ENCODE measurements at places on chromosomes 2 and 18. TPM values are rescaled to one million over a fixed set of nuclear protein-coding genes. Genes with fewer than 3 reads are reported as not detected.

- no peaks in the 10 kb centered on the region for H3K4me1 ChIP-seq
- H3K4me3 ChIP-seq, result no peak overlapping the region
- no peak overlapping the region for H3K27ac ChIP-seq
- H3K36me3 ChIP-seq, result no peaks in the 10 kb centered on the region
- no peak for DNase-seq
Observed at GRCh38 chr2:119180892-119181291, 22.3 kb upstream of the C1QL2 start.

DNA sequence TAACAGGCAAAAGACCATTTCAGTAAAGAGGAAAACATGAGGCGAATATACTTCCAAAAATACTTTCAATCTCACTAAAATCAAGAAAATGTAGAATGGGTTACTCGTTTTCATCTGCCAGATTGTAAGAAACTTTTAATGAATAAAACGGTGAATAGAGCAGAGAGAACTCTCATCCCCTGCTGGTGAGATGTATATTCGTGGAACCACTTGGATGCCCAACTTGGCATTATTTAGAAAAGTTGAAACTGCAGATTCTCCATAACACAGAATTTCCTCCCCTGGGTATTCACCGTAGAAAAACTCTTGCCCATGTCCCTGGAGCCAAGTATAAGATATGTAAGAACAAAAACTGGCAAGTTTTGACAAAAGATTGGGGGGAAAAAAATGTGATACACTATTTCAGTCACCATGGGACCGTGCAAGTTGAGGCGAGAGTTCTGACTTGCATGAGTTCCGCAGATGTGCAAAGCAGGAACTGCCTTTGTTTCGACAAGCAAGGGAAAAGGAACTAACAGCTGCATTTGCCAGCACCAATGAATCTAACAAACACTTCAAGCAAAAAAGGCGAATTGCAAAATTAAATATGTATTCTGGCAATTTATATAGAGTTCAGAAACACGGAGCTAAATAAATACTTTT, 14.8 kb downstream of the TIMM21 start:
- no peaks in the 10 kb centered on the region for H3K27me3 ChIP-seq
- peak; percentile 25 for DNase-seq
- no peak overlapping the region for H3K4me3 ChIP-seq

DNA sequence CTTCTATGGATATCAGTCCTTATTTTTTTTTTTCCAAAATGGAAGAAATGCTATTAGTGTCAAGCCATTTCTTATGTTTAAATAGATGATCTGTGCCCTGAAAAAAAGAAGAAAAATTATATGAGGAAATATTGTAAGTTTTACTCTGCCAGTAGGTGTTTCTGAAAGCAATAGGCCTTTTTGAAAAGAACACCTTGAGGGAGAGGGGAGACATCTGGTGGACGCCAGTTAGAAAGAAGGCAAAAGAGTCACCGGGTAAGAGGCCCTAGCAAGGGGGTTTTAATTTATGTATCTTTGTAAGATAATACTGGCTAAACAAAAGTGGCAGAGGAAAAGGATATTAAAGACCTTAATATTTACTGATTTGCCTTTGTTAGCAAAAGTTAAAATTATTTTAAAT, 56.1 kb downstream of the DYNAP start:
- H3K27ac ChIP-seq, result no peak overlapping the region
- DNase-seq, result no peak
- no peaks in the 10 kb centered on the region for H3K4me1 ChIP-seq
- no peaks in the 10 kb centered on the region for H3K27me3 ChIP-seq
- H3K36me3 ChIP-seq, result no peaks in the 10 kb centered on the region

DNA sequence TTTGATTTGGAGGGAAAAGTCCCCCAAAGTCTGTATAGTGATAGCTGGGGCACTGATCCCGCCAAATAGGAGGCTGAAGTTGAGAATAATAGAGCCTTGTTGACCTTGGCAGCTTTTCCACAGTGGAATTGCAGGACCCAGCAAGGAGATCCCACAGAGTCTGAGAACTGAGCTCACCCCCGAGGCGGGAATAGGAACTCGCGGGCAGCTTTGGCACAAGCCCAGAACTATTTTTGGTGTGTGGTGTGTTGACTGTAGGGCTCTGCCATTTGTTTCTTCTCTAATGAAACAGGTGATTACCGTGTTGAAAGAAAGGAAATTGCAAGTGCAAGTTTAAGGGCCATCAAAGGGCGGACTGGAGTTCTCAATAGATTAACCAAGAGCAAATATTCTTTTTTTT, 34.0 kb downstream of the SH3RF3 start:
- DNase-seq, result no peak
- peaks cover 5% of the 10 kb centered on the region for H3K4me1 ChIP-seq
- no peak overlapping the region for H3K27ac ChIP-seq
- H3K4me3 ChIP-seq, result no peak overlapping the region

DNA sequence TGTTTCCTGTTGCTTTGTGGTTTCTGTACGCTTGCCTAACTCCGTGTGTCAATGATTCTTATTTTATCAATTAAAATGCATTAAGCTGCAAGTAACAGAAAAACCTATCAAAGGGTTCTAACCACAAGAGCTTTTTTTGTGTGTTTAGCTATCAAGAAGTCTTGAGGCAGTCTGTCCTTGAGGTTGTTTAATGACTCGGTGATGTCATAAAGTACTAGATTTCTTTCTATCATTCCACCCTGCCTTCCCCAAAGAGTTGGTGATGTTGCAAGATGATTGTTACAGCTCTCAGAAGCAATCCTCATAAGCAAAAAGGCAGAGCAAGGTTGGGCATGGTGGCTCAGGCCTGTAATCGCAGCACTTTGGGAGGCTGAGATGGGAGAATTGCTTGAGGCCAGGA, 51.9 kb upstream of the SPTBN1 start:
- H3K27me3 ChIP-seq, result peaks cover 35% of the 10 kb centered on the region
- no peaks in the 10 kb centered on the region for H3K36me3 ChIP-seq
- no peak overlapping the region for H3K27ac ChIP-seq
- peaks cover 5% of the 10 kb centered on the region for H3K4me1 ChIP-seq
- H3K4me3 ChIP-seq, result no peak overlapping the region
- no peak for DNase-seq

DNA sequence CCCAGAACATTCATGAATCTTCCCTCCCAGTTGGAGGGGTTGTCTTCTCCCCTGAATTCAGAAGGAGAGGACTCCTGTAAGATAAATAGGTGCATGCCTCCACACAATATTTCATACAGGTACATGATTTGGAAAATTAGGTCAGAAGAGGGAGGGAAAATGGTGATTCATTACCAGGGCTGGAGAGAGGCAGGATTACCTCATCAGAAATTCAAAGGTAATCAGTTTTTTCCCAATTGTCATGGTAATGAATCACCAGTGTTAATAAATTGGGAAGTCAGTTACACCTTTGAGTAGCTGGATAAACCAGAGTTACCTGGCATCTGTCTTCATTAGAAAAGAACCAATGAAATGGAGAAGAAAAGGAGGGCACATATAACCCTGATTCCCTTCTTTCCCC, 128.5 kb downstream of the EN1 start:
- no peaks in the 10 kb centered on the region for H3K4me1 ChIP-seq
- H3K36me3 ChIP-seq, result no peaks in the 10 kb centered on the region
- H3K27ac ChIP-seq, result no peak overlapping the region
- H3K27me3 ChIP-seq, result no peaks in the 10 kb centered on the region

DNA sequence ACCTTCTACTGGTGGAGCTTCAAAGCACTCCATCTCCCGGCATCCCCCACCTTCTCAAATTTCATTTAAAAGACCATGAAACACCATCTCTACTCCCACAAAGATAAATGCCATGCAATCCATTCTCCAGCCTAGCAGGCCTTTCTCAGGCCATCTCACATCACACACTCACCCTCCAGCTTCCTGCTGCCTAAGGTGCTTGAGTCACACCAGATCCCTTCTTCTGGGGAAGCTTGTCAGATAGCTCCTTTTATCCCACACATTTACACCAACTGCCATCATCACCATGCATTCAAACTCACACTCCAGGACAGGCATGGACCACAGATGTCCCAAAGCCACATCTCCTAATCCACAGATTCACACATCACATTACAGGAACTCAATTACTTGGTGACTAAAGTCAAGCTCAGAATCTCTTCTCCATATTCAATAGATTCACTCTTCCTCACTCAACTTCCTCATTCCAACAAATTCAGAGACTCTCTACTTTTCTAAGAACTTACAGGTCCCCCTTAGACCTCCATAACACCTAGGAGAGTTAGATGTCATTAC, 292.5 kb downstream of the TNS1 start:
- no peaks in the 10 kb centered on the region for H3K4me1 ChIP-seq
- no peaks in the 10 kb centered on the region for H3K36me3 ChIP-seq
- no peak overlapping the region for H3K27ac ChIP-seq
- no peak overlapping the region for H3K4me3 ChIP-seq

- no peak for DNase-seq
- H3K4me1 ChIP-seq, result no peaks in the 10 kb centered on the region
Observed at GRCh38 chr18:3878401-3878800, 428.4 kb downstream of the TGIF1 start.

MROH2A gene
- polyA plus RNA-seq, result not detected

GRCh38 chr2:114569166-114569565, 126.7 kb downstream of the DPP10 start:
- no peak for DNase-seq
- H3K27me3 ChIP-seq, result no peaks in the 10 kb centered on the region
- no peak overlapping the region for H3K27ac ChIP-seq
- no peak overlapping the region for H3K4me3 ChIP-seq

DNA sequence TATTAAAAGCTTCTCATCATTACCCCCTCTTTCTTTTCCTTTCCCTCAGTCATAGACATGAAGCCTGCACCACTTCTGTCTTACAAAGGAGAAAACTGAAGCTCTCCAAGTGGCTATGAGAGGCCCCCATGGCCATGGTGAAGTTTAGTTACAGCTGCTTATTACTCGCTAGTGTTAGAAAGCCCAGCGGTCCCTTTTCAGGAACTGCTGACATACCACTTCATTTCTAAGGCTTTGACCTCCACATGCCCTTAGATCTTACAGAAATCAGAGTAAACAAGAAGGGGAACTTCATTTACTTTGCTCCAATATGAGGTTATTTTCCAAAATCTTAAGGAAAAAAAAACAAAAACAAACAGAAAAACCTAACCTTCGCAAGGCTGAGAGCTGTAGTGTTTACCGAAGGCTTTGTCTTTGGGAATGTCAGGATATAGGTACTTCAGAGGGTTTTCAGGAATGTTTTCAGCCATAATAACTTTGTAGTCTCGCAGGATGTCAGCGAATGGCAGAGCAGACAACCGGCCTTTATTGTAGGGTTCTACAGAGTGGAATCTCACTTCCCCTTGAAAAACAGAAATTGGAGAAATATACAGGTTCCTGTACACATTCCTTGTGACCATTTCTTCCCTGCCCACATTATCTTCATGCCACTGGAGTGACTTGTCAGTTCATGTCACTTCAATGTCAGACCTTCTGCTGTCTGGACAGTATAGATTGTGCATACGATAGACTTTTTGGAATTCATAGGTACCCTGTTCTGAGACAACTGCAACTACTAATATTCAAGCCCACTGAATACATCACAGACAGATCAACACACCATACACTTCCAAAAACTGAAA, 18.8 kb upstream of the STAT1 start:
- H3K4me3 ChIP-seq, result no peak overlapping the region
- H3K27ac ChIP-seq, result no peak overlapping the region
- peaks cover 6% of the 10 kb centered on the region for H3K4me1 ChIP-seq
- H3K36me3 ChIP-seq, result no peaks in the 10 kb centered on the region
- DNase-seq, result no peak
- H3K27me3 ChIP-seq, result no peaks in the 10 kb centered on the region

- H3K27ac ChIP-seq, result no peak overlapping the region
- H3K4me3 ChIP-seq, result no peak overlapping the region
- no peaks in the 10 kb centered on the region for H3K36me3 ChIP-seq
- DNase-seq, result peak; percentile 36
- no peaks in the 10 kb centered on the region for H3K27me3 ChIP-seq
Observed at GRCh38 chr2:24613154-24613814, 122.2 kb downstream of the NCOA1 start.

DNA sequence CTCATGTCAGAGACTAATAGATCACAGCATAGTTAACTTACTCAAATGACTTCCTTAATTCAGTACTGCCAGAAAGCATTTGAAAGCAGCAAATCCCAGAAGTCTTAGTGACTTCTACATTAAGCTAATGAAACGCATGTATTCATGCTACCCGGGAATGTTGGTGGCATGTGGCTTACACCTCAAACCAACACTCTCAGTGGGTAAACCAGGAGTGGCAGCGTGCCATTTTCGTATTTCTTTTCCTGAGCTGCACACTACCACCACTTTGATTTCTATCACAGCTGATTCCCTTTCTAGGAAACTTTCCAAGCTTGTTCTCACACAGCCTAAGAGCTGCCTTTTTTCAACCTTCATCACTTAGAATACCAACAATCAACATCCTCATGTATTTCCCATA, 646.6 kb downstream of the NRXN1 start:
- no peak overlapping the region for H3K4me3 ChIP-seq
- H3K27me3 ChIP-seq, result no peaks in the 10 kb centered on the region
- H3K36me3 ChIP-seq, result no peaks in the 10 kb centered on the region
- DNase-seq, result no peak
- no peaks in the 10 kb centered on the region for H3K4me1 ChIP-seq

- no peaks in the 10 kb centered on the region for H3K36me3 ChIP-seq
- no peak for DNase-seq
Observed at GRCh38 chr18:45562567-45563479, 52.5 kb upstream of the SLC14A2 start.

ASPRV1 gene
- 1.1 TPM for polyA plus RNA-seq

DNA sequence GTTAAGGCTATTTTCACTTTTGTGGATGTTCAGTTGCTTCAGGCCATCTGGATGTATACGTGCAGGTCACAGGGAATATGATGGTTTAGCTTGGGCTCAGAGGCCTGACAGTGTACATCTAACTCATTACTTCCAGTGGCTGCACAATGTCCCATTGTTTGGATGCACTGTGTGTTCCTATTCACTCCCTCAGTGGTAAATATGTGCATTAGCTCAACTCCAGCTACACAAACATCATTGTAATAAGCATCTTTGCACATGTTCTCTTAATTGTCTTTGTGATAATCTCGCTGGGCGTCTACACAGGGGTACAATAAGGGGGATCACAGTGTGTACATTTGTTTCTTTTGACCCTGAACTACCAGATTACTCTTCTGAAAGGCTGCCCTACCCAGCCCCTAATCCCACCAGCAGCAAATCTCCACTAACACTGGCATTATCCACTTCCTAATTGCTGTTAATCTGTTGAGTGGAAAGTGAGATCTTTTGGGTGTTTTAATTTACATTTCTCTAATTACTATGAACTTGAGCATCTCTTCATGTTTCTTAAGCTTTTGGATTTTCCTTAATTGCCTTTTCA, 56.1 kb upstream of the POLE4 start:
- no peak overlapping the region for H3K27ac ChIP-seq
- H3K36me3 ChIP-seq, result no peaks in the 10 kb centered on the region
- H3K4me1 ChIP-seq, result no peaks in the 10 kb centered on the region

TDRD15 gene
- polyA plus RNA-seq, result 0.04 TPM

OR6B2 gene
- polyA plus RNA-seq, result not detected

GRCh38 chr2:16604236-16604635, 61.4 kb downstream of the CYRIA start:
- H3K36me3 ChIP-seq, result peaks cover 11% of the 10 kb centered on the region
- DNase-seq, result no peak
- no peaks in the 10 kb centered on the region for H3K27me3 ChIP-seq
- H3K4me3 ChIP-seq, result no peak overlapping the region

C2orf66 gene
- polyA plus RNA-seq, result not detected

GRCh38 chr2:118983133-118983532, 41.1 kb downstream of the MARCO start:
- H3K36me3 ChIP-seq, result no peaks in the 10 kb centered on the region
- H3K4me1 ChIP-seq, result no peaks in the 10 kb centered on the region
- no peak overlapping the region for H3K27ac ChIP-seq
- no peak for DNase-seq
- no peak overlapping the region for H3K4me3 ChIP-seq
- H3K27me3 ChIP-seq, result no peaks in the 10 kb centered on the region

RAX gene
- not detected for polyA plus RNA-seq

GRCh38 chr2:124753842-124754241, 728.8 kb downstream of the CNTNAP5 start:
- H3K36me3 ChIP-seq, result no peaks in the 10 kb centered on the region
- DNase-seq, result no peak

All from B cell (primary cell).